Stimulated activated CD4-positive, alpha-beta T cell treated with anti-CD3 and anti-CD28 coated beads, Interleukin-15, amount 100 ng/mL, for 24 hours (primary cell): ENCODE measurements at places on chromosomes 2 and 18.

- no peak for DNase-seq
Measured at GRCh38 chr2:161067846-161068350, 92.3 kb upstream of the TANK start.

- DNase-seq: peak; percentile 85
Measured at GRCh38 chr2:28359222-28360057, 33.2 kb upstream of the FOSL2 start.

DNA sequence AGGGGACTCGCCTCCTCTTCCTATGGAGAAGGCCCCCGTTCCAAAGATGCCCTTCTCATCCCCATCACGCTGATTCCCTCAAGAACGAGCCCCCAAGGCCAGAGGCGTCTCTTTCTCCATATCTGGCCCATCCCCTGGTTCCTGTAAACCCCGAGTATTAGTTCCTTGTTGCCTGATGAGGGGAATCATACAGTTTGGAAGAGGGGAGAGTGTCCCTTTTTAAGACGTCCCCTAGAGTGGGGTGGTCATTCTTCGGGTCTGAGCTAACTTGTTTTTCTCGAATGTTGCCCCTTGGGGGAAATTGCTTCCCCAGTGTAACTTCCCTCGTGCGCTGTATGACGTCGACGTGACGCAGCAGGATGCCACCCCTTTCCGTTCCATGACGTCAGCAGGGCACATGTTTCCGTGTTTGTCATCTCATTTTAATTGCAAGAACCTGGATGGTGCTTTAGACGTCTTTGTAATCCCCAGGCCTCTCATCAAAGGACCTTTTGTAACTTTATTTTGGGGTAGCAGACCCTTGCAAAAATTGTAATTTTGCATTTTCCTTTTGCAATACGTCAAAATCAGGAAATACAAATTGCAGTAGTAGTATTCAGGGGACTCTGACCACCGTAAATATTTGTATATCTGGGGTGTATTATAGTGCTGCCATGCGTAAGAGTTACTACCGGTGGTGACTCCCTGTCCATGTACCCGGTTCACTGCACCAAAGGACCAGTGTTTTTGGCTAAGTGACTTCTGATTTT, 569 bp downstream of the BABAM2 start:
- DNase-seq: peak; percentile 88

GRCh38 chr2:215466097-215466909, 30.4 kb upstream of the FN1 start:
- DNase-seq: no peak

DNA sequence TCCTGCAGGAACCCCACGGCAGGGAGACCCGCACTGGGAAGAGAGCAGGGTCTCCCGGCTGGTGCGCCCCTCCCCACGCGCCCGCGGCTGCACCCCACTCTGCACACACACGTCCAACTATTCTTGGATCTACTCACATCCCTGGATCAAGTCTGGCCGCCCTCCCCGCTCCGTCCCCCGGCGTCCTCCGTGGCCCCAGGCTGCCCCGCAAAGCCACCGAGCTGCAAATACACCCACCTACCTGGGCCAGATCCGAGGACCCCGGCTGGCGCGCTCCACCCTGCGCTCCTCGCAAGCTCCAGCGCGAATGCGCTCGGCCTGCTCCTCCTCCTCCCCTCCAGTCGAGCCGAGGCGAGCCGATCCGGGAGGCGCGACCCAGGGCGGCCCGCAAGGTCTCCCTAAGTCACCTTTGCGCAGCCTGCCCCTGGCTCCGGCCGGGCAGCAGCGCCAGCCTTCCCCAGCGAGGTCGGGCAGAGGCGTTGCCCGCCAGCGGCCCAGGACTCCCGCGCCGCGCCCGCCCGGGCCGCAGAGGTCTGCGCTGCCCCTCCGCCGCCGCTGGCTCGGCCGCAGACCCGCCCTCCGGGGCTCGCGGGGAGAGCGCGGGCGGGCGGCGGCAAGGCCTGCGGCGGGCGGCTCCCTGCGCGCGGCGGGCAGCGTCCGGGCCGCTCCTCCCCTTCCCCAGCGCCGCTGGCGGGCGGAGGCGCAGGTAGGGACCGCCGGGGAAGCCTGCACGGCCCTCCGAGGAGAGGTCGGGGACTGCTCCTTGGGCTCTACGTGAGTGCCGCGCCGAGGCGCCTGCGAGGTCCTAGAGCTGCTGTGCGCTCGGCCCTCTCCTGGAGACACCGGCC, 126.0 kb downstream of the OSBPL1A start:
- peak; percentile 61 for DNase-seq

DNA sequence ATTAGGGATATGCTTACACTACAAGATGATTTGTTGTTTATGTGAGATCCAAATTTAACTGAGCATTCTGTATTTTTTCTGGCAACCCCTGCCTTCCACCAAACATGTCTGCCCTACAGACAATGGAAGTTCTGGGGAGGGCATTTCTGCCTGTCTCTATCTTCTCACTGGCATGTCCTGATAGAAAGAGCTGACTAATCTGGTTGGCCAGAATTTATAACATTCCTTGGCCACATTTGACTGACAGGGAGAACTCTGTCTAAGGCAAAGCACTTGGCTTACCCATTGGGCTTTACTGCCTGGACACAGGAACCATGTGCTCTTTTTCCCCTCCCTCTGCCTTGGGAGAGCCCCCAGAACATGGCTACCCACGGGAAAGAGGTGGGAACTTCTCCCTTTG, 70.6 kb upstream of the TMEM178A start:
- DNase-seq: no peak

DNA sequence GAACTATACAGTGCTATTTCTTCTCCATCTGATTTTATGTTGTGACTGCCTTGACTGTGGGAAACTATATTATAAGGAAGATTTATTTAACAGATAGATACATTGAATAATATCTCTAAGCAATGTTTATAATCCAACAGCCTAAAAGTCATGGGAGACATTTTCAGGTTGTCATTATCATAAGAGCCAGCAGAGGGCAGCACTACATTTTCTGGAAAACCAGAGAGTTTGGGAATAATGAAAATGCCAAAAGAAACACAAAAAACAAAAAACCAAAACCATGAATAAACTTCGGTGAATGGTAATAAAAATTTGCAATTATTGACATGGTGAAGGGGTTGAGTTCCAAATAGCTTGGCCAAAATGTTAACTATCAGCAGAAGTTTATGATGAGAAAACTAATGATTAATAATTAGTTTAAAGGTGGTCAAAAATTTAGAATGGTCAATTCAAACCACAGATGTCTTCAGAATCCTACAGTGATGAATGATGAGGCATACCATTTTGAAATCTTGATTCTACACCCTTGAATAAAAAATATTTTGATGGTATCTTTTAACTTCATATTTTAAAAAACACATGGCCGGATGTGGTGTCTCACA, 4.7 kb downstream of the EEF1B2 start:
- peak; percentile 25 for DNase-seq

DNA sequence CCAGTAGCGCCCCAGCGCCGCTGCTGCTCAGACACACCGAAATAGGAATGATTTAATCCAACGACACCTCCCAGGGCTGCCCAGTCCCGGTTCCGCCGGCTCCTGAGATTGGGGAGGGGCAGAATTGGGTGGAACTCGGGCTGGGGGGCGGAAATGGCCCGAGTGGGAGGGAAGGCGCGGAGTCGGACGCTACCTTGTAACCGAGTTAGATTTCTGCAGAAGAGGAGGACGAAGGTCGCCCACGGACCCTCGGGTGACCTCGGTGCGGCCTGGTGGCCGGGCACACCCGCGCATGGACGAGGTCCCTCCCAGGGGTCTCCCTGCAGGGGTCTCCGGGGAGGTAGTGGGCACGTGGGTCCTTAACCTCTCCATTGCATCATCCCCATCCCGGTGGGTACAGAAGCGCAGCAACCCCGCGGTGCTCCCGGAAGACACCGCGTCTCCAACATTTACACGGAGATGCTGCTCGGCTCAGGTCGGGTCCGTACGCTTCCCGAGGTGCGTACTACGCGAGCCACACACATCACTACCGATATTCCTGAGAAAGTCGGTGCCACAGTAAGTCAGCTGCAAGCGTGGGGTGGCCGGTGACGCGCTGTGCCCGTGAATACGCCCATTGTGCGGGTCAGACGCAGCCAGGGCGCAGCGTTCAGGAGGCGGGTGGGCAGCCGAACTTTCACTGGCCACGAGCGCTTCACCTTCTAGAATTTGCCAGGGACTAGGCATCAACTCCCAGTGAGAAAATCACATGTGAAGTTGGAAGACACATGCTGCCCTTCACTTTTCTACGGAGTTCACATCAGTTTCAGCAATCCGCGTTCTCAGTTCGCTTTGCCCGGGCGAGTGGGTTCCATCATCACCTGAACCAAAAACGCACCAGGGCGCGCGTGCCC, 3.0 kb downstream of the ZNF516 start:
- DNase-seq: peak; percentile 56

- DNase-seq: no peak
Measured at GRCh38 chr18:22432657-22433137, 15.0 kb upstream of the CTAGE1 start.

DNA sequence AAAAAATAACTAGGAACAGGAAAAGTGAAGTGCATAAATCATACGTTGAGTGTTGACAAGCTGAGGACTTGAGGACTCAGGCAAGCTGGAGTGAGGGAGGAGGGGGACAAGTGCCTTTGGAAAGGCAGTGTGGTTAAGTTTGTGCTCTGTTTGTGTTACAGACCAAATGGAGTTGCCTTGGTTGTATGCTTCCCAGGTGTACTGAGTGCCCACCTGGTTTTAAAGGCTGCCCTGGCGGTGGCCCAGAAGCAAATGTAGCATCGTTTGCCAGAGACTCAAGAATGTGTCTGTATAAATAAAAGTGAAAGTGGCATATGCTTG, 240.9 kb downstream of the PRKCE start:
- DNase-seq: no peak

- no peak for DNase-seq
Measured at GRCh38 chr2:42921721-42922120, 129.3 kb upstream of the HAAO start.

DNA sequence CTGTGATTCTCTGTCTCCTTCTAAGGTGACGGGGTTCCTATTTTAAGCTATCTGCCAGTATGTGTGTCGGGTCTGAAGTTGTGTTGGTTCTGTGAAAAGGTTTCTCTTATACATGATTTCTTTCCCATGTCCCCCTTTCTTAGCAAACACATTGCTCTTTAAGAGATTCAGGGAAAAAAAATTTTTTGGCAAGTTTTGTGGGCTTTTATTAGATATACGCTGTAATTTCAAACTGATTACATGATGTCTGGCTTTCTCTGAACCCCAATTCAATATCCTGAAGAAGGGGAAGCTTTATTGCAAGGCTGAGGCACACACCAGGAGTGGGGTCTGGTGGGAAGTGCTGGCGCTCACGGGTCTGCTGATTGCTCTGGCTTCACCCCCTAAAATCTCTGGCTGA, 210.6 kb downstream of the AGPS start:
- no peak for DNase-seq

DNA sequence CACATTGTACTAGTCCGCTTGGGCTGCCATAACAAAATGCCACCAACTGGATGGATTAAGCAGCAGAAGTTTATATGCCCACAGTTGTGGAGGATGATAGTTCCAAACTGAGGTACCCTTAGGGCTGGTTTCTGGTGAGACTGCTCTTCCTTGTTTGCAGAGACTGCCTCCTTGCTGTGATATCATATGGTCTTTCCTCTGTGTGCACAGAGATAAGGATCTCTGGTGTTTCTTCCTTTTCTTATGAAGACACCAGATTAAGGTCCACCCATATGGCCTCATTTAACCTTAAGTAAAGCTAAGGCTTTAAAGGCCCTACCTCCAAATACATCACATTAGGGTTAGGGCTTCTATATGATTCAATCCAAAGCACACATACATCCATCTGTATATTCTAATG, 738.2 kb upstream of the GCFC2 start:
- no peak for DNase-seq

DNA sequence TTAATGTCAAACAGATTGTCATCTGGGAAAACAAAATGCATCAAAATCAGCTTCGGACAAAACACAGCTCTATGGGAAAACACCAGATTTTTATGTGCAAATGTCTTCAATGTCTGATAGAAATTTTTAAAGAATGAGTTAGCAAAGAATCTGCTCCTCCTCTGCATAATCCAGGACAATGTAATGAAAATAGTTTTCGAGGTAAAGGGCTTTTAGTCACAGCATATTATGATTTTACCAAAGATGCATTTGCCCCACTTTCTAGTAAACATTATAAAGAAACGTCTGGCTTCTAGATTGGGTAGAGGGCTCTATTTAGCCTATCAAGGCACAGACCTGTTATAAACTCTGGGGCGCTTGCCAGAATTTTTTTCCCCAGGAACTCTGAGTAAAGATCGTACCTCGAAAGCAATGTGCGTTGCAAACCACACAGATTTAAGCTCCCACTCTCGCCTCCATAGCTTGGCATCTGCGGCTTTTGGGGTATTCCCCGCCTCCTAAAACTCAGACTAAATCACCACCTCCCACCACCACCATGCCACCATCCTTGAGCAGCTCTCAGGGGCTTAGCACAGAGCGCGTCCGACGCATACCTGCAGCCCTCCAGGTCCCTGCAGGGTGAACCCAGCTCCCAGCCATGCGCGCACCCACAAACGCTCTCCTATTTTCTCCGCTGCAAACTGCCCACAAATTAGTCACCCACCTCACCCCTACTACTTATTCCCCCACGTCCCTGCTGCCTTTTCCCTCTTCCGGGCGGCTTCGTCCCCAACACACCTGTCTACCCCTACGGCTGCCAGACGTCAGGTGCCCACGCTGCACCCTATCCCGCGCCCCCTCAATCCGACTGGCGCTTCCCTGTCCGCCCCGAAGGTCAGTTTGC, 829 bp downstream of the ACVR1C start:
- DNase-seq: peak; percentile 67

DNA sequence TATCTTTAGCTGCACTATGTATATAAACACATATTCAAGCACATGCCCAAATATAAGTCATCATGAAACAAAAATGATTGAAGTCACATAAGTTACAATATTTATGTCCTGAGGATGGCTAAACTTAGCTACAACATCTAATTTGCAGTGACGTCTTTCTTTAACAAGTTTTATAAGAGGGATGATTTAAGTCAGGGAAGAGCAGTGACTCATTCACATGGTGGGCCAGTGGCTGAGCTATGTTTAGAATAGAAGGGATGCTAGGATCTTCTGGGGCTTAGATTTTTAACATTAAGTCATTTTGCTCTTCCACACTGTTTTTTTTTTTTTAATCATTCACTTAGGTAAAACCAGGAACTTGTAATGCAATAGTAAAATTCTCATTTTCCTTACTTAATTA, 22.3 kb downstream of the ADCYAP1 start:
- no peak for DNase-seq

DNA sequence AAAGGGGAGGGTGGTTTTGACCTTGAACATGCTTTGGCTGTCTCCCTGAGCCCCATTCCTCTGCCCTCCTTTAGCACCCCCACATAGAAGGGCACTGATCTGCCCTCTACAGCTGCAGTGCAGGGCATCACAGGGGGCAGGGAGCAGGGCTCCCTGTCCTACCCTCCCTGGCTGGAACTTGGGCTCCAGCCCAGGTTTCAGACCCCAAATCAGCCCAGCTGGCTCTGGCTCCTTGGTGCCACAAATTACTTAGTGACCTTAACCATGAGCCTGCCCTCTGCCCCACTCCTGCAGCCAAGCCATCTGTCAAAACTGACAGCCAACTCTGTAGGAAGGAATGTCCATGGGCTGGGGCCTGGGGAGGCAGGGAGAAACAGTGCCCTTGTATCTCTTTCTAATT, 105.6 kb downstream of the MAPK4 start:
- DNase-seq: no peak
